ENCODE measurements at places on chromosomes 7 and 10.

DNA sequence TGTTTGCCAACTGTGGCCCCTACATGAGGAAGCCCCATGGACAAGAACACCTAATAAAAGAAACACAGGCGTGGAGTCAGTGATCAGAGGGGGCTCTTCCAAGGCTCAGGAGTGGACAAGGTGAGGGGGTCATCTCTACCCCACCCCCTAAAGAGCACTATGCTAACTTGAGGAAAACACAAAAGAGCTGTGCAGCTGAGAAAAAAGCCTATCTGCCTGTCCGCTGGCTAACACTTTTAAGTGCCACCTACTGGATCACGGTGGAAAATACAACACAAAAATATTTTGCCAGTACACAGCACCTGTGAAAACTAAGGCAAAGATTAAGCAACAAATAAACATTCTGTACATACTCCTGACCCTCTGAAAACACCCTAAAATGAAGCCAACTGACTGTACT lies 53.1 kb upstream of the COBL start:
- DNase-seq: no peak

GRCh38 chr7:73308074-73308664 lies 457 bp downstream of the NSUN5 start:
- DNase-seq: no peak

- DNase-seq: no peak
Observed at GRCh38 chr7:124482229-124482628, 283.4 kb downstream of the GPR37 start.

- no peak for DNase-seq
Observed at GRCh38 chr7:32533276-32534029, 38.2 kb downstream of the AVL9 start.

DNA sequence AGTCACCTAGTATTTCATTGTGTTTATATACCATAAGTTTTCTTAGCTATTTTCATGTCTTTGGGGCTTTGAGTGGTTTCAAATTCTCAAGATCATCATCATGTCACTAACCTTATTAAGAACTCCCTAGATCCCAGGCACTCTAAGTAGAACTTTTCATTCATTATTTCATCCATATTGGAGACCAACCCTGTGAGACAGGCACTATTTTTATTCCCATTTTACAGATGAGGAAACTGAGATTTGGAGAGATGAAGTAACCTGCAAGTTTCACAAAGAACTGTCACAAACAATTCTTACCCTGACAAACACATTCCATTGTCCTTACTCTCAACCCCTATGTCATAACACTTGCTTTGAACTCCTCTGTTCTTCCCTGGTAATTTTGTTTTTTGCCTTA lies 13.8 kb upstream of the SND1 start:
- no peak for DNase-seq

DNA sequence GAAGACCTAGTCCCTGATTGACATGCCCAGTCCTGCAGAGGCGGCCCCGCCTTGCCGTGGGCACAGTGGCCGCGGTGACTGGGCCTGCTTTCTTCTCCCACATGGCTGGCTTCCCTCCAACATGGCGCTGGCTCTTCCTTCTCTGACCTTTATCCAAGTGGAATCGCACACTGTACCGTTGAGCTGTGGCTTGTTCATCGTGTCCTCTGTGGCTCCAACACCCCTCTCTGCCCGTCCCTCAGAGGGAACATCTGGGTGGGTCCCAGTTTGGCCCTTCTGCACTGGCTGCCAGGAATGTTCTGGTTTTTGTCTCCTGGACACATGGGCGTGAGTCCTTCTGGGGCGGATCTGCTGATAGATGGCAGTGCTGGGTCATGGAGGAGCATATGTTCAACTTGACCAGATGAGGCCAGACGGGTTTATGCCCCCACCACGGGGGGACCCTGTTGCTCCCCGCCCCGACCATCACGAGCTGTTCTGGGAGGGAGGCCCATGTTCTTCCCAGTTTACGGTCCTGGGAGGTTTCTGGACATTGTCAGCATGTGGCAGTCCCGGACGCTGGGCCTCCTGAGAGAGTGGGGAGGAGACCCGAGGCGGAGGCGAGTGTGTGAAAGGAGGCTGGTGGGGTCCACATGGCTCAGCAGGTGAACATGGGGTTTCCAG lies 63.5 kb downstream of the LHPP start:
- peak; percentile 18 for DNase-seq

GRCh38 chr7:48207155-48207675 lies 36.0 kb downstream of the ABCA13 start:
- DNase-seq: no peak

DNA sequence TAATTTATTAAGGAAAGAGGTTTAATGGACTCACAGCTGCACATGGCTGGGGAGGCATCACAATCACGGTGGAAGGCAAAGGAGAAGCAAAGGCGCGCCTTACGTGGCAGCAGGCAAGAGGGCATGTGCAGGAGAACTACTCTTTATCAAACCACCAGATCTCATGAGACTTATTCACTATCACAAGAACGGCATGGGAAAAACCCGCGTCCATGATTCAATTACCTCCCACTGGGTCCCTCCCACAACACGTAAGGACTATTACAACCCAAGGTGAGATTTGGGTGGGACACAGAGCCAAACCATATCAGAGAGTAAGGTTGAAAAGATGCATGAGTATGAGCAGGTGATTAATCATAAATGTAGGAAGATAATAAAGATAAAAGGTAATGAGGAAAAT lies 3.2 kb upstream of the JCAD start:
- no peak for DNase-seq
